ENCODE measurements at places on chromosomes 11 and 22.
A peak's percentile ranks its signal among the peaks of the same experiment; 100 is the strongest.

DNA sequence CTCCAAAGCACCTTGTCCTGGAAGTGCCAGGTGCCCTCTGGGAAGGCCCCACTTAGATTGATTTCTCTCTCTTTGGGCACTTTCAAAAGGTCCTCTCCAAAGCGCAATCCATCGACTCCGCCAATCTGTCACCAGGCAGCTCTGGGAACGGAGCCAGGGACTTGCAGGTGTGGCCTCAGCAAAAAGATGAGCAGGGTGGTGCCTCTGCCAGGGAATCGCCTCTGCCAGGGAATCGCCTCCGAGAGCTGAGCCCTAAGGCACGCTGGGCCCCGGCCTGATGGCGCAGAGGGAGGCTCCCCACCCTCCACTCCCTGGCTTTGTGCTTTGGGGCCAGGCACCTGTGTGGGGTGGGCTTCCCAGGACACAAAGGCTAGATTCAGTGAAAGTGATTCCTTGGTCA, 1391.3 kb downstream of the TBC1D22A start:
- no peak for DNase-seq

GRCh38 chr11:29527391-29527936, 489.4 kb downstream of the KCNA4 start:
- peak; percentile 99 for DNase-seq

DNA sequence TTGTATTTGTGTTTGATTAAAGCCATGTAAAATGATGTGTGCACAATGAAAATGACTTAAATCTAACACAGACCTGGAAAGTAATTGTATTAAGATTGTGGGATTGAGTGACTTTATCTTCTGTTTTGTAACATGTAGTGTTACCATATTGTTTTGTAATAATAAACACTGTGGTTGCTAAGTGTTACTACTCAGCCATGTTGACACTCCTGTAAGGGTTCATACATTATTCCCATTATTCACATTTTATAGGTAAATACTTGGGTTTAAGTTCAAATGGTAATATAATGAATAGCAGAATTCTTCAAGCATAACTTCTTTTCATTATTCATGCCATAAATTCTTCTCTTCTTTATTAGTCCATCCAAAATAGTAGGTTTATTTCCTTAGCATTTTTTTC, 69.0 kb downstream of the ZC3H12C start:
- DNase-seq: peak; percentile 60

- no peak for DNase-seq
Measured at GRCh38 chr11:134669796-134670195, 257.8 kb upstream of the B3GAT1 start.

- DNase-seq: peak; percentile 67
Measured at GRCh38 chr11:71286701-71287643, 34.6 kb upstream of the SHANK2 start.

- no peak for DNase-seq
Measured at GRCh38 chr22:48357196-48357595, 1470.5 kb downstream of the BRD1 start.

GRCh38 chr22:47041271-47042115, 279.0 kb downstream of the TBC1D22A start:
- no peak for DNase-seq

GRCh38 chr22:24810043-24810749, 4.2 kb downstream of the SGSM1 start:
- DNase-seq: peak; percentile 16
